Left lobe of liver (tissue), 2 donors: ENCODE measurements at places on chromosomes 1 and 21.

DNA sequence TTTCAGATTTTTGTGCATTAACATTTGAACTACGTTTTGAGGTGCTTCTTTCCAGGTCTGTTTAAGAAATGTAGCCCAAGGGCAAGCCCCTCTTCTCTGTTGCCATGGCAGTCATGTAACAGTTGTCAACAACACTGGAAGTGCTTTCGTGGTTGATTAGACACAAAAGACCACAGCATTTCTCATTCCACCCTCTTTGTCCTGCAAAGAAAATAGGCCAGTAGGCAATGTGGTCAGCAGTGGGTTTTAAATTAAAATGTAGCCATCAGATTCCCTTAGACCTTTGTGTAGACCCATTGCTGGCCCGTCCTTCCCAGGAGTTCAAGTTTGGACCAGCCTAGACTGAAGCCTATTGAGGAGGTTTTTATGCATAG lies 35.4 kb downstream of the VANGL1 start:
- no peak for DNase-seq

- DNase-seq, result no peak
Measured at GRCh38 chr1:172109359-172109758, 268.1 kb downstream of the DNM3 start.

DNA sequence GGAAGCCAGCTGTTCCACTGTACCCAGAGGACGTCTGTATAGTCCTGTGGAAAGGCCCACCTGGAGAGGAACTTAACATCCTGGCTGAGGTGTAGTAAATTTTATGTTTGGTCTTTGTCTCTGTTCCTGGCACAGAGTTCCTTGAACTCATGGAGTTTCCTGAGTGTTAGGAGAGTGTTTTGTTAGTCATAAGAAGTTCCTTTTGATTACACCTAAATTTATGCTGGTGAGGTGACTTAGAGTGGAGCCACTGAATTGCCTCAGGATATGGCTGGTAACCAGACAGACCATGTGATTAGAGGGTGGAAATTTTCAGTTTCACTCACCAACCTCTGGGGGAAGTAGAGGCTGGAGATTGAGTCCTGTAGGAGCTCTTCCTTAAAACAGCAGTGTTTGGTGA lies 57.9 kb downstream of the RASAL2 start:
- DNase-seq, result no peak

GRCh38 chr1:192751260-192751659 lies 57.6 kb upstream of the RGS2 start:
- no peak for DNase-seq

DNA sequence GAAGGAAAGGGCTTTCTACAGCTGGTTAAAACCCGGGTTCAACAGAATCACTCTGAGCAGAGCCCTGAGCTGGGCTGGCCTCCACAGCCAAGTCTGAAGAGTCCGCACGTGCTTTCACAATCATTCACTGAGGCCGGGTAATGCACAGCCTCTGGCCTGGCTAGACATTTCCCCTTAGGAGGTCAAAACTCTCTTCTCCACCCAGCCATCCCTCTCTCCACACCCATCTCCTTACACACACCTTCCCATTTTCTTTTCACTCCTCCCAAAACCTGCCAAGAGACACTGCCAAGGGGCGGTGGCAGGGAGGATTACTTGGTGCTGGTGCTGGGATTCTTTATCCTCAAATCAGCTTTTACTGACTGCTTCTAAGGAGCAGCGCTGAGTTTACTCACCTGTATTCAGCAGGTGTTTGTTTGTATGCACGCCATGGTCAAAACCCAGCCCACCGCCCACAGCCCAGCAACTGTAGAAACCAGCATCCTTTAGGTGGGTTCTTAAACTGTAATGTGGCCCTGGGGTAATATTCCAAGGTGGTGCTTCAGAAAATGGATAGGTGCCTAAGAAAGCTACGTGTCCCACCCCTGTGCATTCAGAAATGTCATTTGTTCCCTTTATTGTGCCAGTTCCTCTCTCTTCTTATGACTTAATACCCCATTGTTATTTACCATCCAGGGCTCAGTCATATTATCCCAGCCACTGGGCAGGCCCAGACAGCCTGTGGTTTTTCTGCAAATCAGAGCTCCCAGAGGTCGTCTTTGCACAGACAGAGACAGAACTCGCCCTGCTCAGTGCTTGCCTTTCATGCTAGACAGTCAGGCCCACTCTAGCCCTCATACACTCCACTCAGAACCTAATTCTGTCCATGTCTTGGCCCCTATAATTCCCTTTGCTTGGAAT lies 80.2 kb downstream of the ADSS2 start:
- DNase-seq, result no peak

DNA sequence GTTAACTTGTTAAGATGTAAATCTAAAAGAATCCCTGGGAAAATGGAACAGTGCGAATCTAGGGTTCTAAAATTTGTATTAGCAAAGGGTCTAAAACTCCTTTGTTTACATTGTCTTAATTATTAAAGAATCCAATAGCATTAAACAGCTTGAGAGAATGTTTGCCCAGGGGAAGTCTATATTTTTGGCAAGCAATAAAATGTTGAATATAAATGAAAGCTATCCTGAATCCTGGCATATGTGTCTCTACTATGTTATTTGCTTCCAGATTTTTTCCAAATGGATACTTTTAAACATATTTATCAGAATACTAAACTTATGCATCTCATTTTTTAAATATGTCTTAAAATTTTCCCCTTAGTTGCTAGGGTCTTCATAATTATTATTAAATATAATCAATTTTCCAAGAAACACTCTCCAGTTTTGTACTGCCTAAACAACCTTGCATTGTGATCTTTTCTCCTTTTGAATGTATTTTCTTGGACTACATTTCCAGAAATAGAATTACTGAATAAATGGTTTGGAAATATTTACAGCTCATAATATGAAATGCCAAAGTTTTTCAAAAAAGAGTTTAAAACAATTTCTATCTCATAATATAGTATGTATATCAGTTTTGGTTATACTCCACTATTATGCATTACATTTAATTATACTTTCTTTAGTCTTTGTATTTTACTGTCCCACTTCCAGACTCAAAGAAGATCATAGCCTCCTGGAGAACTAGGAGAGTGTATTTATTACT lies 304.8 kb downstream of the USP25 start:
- no peak for DNase-seq

GRCh38 chr21:26117324-26117971 lies 53.1 kb downstream of the APP start:
- no peak for DNase-seq

- DNase-seq, result no peak
Measured at GRCh38 chr1:177857285-177857684, 112.6 kb downstream of the SEC16B start.

GRCh38 chr21:29904359-29905282 lies 35.2 kb downstream of the GRIK1 start:
- DNase-seq, result no peak

- no peak for DNase-seq
Measured at GRCh38 chr1:68359045-68359444, 90.7 kb downstream of the RPE65 start.

GRCh38 chr21:28518630-28519029 lies 474.0 kb downstream of the LTN1 start:
- DNase-seq, result no peak

DNA sequence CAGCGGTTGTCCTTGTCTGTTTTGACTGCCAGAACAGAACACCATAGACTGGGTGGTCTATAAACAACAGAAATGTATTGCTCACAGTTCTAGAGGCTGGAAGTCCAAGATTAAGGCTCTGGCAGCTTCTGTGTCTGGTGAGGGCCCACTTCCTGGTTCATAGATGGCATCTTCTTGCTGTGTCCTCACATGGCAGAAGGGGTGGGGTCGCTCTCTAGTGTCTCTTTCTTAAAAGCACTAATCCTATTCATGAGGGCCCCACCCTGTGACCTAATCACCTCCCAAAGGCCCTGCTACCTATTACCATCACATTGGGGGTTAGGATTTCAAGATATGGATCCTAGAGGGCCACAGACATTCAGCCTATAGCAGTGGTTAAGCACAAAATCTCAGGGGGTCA lies 304.4 kb downstream of the NFIA start:
- no peak for DNase-seq

DNA sequence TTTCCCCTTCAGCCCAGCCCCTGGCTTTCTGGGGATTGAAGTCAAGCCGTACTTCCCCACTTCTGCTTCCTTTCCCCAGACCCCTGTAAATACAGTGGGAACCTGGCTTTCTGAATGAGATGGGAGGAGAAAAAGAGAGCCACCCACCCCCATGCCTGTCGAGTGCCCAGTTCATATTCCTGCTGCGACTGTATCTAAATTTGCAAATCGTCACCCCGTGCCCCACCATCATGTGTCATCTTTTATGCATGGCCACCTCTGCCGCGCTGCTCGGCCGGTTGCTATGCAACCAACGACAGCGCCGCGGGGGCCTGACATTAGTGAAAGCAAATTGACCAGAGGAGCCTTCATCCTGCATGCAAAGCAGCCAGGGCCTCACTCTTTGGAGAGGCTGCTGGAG lies 143.0 kb downstream of the ELAVL4 start:
- DNase-seq, result no peak

GRCh38 chr1:151703813-151704212 lies 12.8 kb downstream of the CELF3 start:
- no peak for DNase-seq

DNA sequence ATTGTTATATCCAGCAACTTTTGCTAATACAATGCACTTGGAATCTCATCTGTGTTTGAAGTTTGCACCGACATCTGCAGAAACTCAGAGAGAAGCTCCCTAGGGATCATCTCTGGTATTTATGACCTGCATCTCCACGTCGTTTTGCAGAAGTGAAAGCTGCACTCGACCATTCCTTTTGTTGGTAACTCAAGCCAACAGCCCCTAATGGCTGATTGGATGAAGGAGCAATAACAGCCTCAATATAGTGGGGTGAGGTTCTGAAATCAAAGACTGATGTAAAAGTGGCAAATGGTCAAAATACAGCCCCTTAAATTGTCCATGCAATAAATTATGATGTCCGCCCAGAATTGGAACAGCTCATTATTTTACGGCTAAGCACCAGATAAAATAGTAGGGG lies 344.2 kb upstream of the KAZN start:
- DNase-seq, result no peak

GRCh38 chr1:245520611-245521010 lies 365.8 kb downstream of the KIF26B start:
- DNase-seq, result no peak

- no peak for DNase-seq
Measured at GRCh38 chr1:20179371-20180128, 6.3 kb upstream of the UBXN10 start.

GRCh38 chr1:227543283-227544066 lies 19.9 kb upstream of the ZNF678 start:
- DNase-seq, result no peak

GRCh38 chr1:189036628-189037027 lies 1441.0 kb downstream of the BRINP3 start:
- no peak for DNase-seq

- no peak for DNase-seq
Measured at GRCh38 chr1:93960641-93961147, 51.5 kb upstream of the GCLM start.

DNA sequence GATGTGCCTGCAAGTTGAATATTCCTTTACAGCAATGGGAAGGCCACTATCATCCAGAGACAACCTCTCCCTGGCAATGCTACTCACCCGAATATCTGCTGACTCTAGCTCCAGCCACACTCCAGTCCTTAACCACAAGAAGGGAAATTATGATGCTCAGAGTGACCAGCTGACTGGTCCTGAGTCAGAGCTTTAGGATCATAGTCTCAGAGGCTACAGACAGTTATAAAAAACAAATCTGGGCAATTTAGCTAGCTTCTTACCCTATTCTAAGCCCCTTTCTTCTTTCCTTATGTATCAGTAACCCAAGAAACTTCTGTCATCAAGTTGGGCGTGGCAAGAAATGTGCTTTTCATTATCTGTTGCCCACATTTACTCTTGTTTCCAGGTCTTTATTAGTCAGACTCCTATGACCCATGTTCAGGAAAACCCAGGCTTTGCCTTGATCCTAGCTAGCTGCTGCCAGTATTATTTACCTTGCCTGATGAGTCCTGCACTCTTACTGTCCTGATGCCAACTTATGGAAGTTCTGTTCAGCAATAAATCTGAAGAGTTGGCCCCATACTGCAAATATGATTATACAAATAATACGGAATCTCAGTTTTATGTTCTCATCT lies 207.0 kb downstream of the TTLL7 start:
- DNase-seq, result no peak
